ENCODE measurements at places on chromosomes 16 and 17. TPM values are rescaled to one million over a fixed set of nuclear protein-coding genes. Genes with fewer than 3 reads are reported as not detected.

- peaks cover 31% of the 10 kb centered on the region for H3K36me3 ChIP-seq
- H3K4me3 ChIP-seq, result no peak overlapping the region
- H3K27me3 ChIP-seq, result no peaks in the 10 kb centered on the region
- H3K4me1 ChIP-seq, result no peaks in the 10 kb centered on the region
- H3K27ac ChIP-seq, result no peak overlapping the region
Observed at GRCh38 chr17:44865231-44865660, 17.6 kb downstream of the HIGD1B start.

DNA sequence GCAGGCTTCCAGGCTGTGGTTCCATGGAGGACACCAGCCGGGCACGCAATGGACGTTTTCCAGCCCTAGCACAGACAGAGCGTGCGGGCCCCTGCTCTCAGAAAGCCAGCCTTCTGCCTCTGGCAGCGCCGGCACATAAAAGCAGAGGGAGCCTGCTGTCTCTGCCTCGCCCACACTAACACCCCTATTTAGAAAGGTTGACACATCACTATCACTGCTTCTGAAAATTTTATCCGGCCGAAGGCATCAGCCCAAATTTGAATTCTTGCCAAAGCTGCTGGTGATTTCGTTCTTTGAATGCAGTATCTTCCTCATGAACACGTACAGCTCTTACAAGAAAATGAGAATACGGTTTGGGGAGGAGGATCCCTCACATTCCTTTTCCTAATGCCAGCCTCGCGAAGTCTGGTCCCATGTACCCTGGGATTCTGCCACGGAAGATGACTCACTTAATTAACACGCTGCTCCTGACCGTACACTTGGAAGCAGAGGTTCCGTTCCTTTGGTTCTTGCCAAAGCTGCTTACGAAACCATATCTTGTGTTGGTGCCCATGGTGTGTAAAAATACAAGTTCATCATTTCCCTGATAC lies 1.3 kb upstream of the RAB11FIP3 start:
- H3K36me3 ChIP-seq, result peaks cover 6% of the 10 kb centered on the region
- peak overlapping the region; percentile 93 for H3K27ac ChIP-seq
- H3K4me1 ChIP-seq, result peaks cover 39% of the 10 kb centered on the region
- H3K27me3 ChIP-seq, result no peaks in the 10 kb centered on the region
- DNase-seq, result no peak

- peak overlapping the region; percentile 82 for H3K4me3 ChIP-seq
- peaks cover 37% of the 10 kb centered on the region for H3K36me3 ChIP-seq
- H3K4me1 ChIP-seq, result peaks cover 14% of the 10 kb centered on the region
- DNase-seq, result no peak
- peak overlapping the region; percentile 62 for H3K27ac ChIP-seq
Observed at GRCh38 chr16:68539711-68540239, 684 bp downstream of the ZFP90 start.

- DNase-seq, result no peak
- H3K36me3 ChIP-seq, result no peaks in the 10 kb centered on the region
- H3K4me3 ChIP-seq, result peak overlapping the region; percentile 71
- H3K27ac ChIP-seq, result no peak overlapping the region
Observed at GRCh38 chr16:85171004-85171758, 58.9 kb upstream of the CIBAR2 start.

DNA sequence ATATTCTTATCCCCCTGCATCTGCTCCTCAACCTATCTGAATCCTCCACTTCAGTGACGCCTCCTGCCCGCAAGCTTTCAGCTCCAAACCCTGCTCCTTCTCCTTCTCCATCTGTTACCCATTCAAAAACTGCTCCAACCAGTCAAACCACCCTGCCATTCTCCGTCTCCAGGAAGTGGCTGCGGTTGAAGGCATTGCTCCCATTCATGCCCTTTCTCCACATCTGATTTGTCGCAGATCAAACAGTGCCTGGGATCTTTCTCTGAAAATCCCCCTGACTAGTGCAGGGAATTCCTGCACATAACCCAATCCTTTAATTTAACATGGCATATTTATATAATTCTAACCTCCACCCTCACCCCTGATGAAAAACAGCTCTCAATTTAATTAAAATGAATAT lies 56.3 kb downstream of the SLFN5 start:
- no peak for DNase-seq
- H3K27me3 ChIP-seq, result peaks cover 2% of the 10 kb centered on the region
- H3K36me3 ChIP-seq, result no peaks in the 10 kb centered on the region
- H3K4me1 ChIP-seq, result peaks cover 23% of the 10 kb centered on the region

- no peaks in the 10 kb centered on the region for H3K36me3 ChIP-seq
- H3K4me3 ChIP-seq, result no peak overlapping the region
- peaks cover 3% of the 10 kb centered on the region for H3K27me3 ChIP-seq
- H3K27ac ChIP-seq, result no peak overlapping the region
Observed at GRCh38 chr16:82329504-82330192, 159.6 kb upstream of the MPHOSPH6 start.

Gene DNAH3
- total RNA-seq, result not detected

DNA sequence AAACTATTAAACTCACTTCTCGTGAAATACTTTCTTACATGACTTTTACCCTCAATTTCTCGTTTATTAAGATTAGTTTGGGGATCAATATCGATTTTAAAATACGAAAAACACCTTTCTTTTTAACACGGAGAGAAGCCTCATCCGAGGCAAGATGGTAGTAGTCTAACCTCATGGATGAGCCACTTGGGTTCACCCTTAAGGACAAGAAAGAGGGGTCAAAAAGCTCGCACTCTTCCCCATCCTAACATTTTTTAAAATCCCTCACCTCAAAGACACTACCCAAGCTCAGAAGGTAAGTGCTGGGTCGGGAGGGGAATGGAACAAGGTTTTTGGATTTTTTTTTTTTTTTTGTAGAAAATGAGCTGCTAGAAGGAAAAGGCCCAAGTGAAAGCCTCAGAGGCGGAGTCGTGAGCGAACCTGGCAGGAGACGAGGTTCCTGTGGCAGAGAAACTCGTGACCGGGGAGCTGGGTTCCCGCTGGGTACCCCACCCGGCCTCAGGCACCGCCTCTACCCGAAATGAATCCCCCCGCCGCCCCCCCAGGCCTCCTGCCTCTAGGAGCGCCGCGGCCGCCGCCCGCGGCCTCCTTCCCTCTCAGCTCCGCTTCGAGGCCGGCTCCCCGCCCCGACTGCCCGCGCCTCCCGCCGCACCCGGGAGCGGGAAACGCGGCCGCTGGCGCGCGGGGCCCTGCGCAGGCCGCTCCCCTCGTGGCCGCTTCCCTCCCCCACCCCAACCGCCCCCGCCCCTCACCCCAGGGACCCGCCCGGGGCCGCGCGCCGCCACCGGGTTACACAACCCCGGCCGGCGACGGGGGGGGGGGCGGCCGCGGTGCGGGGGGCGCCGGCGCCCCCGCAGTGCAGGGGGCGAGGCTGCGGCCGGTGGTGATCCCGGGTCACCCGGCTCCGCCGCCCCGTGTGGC lies 1.6 kb downstream of the NUFIP2 start:
- H3K27ac ChIP-seq, result peak overlapping the region; percentile 100
- peak overlapping the region; percentile 100 for H3K4me3 ChIP-seq
- H3K27me3 ChIP-seq, result no peaks in the 10 kb centered on the region

DNA sequence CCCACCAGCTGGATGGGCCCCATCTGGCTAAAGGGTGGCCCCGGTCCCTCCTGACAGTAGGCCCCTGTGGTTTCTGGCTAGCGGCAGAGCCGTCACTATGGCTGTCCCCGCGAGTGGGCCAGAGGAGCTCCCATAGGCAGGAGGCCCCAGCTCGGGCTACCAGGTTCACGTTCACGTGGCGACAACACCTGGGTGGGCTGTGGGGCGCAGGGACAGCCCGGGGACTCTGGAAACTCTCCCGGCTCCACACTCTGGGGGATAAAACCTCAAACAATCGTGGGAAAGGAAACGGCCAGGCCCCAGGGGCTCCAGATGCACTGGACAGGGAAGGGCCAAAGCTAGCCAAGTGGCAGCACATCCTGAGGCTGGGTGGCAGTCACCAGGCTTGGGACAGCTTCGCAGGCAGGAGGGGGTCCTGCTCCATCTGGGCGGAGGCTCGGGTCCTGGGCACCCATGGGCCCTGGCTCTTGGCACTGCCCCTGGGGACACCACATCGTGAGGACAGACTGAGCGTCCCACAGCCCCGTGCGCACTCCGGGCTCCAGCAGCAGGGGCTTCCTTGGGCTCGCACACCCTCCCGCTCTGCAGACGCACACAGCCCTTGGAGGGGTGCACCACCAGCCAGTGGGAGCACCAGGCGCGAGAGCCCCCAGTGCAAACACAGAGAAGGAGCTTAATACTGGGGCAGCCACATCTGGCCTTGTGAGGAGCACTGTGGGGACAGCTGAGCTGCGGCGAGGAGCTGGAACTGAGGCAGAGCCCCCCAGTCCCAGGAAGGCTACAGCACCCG lies 4.4 kb downstream of the RNF166 start:
- peaks cover 25% of the 10 kb centered on the region for H3K4me1 ChIP-seq
- no peak overlapping the region for H3K4me3 ChIP-seq
- H3K27me3 ChIP-seq, result no peaks in the 10 kb centered on the region
- DNase-seq, result no peak

DNA sequence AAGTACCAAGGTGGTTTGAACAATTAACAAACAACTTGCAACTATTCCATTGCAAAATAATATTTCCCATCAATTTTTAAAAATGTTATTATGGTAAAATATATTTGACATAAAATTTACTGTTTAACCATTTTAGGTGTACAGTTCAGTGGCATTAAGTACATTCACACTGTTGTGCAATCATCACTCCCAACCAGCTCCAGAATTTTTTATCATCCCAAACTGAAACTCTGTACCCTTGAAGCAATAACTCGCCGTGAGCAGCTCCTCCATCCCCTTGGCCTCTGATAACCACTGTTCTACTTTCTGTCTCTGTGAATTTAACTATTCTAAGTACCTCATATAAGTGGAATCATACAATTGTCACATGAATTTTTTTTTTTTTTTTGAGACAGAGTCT lies 33.6 kb upstream of the ATF7IP2 start:
- no peaks in the 10 kb centered on the region for H3K27me3 ChIP-seq
- H3K4me3 ChIP-seq, result no peak overlapping the region
- no peak for DNase-seq
- no peaks in the 10 kb centered on the region for H3K36me3 ChIP-seq
- H3K4me1 ChIP-seq, result no peaks in the 10 kb centered on the region

DNA sequence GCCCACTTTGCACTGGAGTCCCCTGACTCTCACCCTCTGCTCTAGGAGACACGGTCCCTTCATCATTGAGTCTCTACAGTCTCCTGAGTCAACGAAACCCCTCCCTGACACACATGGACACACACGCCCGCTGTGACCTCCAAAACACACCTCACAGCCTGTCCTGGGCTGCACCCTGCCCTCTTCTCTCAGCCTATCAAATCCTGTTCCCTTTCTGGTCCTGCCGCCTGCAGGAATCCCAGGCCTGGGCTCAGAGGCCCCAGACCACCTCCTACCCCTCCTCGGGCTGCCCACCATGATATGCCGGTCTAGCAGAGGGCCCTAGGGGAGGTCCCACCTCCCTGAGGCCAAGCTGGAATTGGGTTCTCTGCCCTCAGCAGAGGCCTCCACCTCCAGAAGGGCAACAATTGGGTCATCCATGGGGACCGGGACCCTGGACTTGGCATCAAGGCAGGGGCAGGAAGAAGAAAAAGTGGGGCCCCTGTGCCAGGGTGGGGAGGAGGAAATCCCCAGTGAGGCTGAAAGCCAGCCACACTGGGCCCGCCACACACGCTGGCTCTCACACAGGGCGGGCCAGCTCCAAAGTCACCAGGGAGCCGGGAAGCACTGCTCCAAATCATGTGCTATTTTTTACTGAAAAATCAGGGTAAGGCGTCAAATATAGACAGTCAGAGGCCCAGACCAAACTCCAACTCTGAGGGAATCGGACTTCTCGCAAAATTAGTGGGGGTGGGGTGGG lies 3.4 kb downstream of the PPP1R9B start:
- H3K4me3 ChIP-seq, result peak overlapping the region; percentile 91
- H3K27me3 ChIP-seq, result no peaks in the 10 kb centered on the region
- peaks cover 38% of the 10 kb centered on the region for H3K4me1 ChIP-seq
- DNase-seq, result no peak

Gene KCNG4
- total RNA-seq, result not detected

GRCh38 chr17:57553991-57554825 lies 190.9 kb downstream of the CCDC182 start:
- H3K27ac ChIP-seq, result no peak overlapping the region
- H3K4me1 ChIP-seq, result peaks cover 57% of the 10 kb centered on the region
- H3K4me3 ChIP-seq, result no peak overlapping the region
- no peaks in the 10 kb centered on the region for H3K27me3 ChIP-seq

GRCh38 chr17:34420254-34420766 lies 57.3 kb upstream of the CCL1 start:
- no peak overlapping the region for H3K27ac ChIP-seq
- no peak overlapping the region for H3K4me3 ChIP-seq
- no peak for DNase-seq
- peaks cover 14% of the 10 kb centered on the region for H3K27me3 ChIP-seq
- H3K4me1 ChIP-seq, result no peaks in the 10 kb centered on the region

Data from osteocyte (in vitro differentiated cells).